ENCODE measurements at places on chromosomes 5 and 9. TPM values are rescaled to one million over a fixed set of nuclear protein-coding genes. Genes with fewer than 3 reads are reported as not detected.

- no peak for DNase-seq
Measured at GRCh38 chr9:127783111-127784008, 2.5 kb upstream of the CDK9 start.

Gene LVRN
- 34.5 TPM for total RNA-seq

Gene INSL4
- total RNA-seq, result not detected

Gene CCL27
- not detected for total RNA-seq

GRCh38 chr5:1104327-1105006 is 7.4 kb downstream of the SLC12A7 start:
- DNase-seq, result no peak

Gene GABRB2
- 2.4 TPM for total RNA-seq
